ENCODE measurements at places on chromosomes 13 and 19.

DNA sequence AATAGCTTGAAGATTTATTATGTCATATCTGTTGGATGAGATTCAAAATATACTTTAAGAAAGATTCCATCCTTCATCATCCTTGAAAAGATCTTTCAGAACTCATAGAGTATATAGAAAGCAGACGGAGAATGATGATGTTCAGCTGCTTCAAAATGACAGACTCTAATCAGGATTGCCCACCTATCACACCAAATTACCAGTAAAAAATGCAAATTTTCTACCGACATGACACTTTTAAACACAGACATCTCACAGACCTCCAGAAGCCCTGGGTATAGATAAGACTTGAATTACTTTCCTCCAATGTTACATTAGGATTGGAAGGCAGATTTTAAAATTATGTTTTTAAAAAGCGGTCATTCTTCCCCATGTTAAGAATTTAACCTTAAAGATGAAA, 235.5 kb downstream of the GPC6 start:
- DNase-seq = no peak

DNA sequence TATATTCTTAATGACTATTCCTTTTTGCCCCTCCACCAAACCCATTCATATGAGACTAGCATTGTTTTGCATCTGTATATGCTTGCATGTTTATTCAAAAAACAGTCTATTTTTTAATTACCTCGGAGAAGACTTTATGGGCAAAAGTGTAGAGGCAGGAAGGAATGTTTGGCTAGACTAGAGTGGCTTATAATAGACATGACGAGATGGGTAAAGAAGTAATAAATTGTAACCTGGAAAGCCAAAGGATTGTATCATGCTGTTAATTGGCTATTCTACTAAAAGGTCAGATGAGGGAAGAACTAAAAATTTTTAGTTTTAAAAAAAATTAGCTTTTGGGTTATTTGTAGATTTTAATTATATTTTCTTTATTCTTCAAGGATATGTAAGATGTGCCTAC, 91.1 kb downstream of the FNDC3A start:
- DNase-seq = no peak

- DNase-seq = no peak
These were observed 19.8 kb downstream of the PEPD start for GRCh38 chr19:33501693-33502356.

- DNase-seq = no peak
These were observed 65.6 kb upstream of the F7 start for GRCh38 chr13:113040031-113040430.
